ENCODE measurements at places on chromosomes 4 and X.
A peak's percentile ranks its signal among the peaks of the same experiment; 100 is the strongest.

DNA sequence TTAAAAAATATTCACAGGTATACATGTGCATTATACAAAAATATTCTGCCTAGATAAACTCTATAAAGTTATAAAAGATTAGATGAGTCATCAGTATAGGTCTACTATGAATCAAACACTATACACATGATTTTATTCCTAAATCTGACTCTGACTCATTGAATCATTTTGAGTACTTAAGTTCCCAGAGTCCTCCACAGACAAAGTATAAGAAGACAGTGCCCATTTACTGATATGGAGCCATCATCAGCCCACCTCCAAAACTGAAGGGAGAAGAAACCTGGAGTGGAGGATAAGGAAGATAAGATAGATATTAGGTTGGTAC, 28.7 kb upstream of the ANTXR2 start:
- DNase-seq = no peak

GRCh38 chr4:159205466-159205865, 102.6 kb downstream of the RAPGEF2 start:
- no peak for DNase-seq

- DNase-seq = no peak
Measured at GRCh38 chr4:108396900-108397497, 223.4 kb upstream of the RPL34 start.

DNA sequence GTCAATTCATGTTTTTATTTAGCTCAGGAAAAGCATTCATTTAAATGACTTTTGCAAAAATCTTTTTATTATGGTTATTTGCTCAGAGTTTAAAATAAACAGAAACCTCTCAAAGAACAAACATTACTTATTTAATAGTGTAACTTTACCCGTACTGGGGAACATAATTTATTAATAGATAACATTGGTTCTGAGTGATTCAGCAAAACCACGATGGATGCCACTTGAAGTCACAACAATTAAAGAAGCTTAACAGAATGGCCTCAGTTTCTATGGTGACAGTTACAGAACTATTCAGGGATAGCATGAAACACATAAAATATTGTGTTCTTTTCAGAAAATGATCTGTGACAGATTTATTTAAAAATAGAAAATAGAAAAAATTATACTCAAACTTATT, 368.7 kb downstream of the CCSER1 start:
- DNase-seq = peak; percentile 12

GRCh38 chrX:24204331-24204730, 54.8 kb downstream of the ZFX start:
- no peak for DNase-seq

- DNase-seq = no peak
Measured at GRCh38 chr4:6749340-6750171, 33.0 kb upstream of the KIAA0232 start.

DNA sequence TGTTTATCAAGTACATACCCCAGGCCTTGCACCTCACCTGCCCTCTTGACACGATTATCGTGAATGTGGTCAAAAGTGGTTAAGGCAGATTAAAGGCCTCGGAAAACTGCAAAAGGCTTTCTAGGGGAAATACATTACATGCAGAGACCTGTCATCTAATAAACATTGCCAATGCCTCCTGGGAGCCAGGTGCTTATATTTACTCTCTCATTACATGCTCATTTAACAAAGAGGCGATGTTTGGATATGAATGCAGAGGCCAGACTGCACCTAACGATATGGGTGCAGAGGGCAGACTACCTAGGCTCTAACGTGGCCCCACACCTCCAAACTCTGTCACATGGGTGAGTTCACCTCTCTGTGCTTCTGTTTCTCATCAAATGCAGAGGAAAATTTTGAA, 14.5 kb downstream of the CRMP1 start:
- no peak for DNase-seq

GRCh38 chr4:63233671-63234070, 1175.6 kb downstream of the TECRL start:
- no peak for DNase-seq

DNA sequence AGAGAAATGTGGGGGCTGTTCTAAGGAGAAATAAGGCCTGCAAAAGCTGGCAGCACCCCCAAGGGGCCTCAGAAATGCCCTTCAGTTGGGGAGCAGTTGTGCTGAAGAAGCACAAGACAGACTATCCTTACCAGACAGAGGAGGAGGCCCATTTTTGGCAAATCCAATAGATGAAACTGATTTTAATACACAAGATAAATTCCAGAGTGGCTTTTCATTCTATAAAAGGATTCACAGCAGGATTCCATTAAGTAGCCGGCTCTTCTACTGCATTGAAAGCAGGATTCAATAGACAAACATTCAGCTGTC, 8.1 kb downstream of the SEPTIN6 start:
- DNase-seq = no peak

DNA sequence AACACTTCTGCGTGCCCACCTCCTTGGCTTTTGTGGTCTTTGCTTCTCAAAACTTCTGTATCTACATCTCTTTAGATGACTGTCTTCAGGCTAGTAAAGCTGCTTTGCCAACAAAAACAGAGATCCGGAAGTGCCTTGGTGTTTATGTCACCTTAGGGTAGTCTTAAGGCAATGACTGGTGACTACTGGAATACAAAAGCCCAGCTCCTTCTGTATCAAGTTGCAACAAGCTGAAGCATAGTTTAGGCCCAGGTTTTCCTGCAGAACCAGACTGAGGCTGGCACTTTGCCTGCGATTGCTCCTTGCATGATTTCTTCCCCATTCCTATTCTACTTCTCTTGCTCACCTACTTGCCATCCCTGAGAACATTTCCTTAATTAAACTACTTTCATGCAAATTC, 333.8 kb downstream of the DMD start:
- DNase-seq = no peak

DNA sequence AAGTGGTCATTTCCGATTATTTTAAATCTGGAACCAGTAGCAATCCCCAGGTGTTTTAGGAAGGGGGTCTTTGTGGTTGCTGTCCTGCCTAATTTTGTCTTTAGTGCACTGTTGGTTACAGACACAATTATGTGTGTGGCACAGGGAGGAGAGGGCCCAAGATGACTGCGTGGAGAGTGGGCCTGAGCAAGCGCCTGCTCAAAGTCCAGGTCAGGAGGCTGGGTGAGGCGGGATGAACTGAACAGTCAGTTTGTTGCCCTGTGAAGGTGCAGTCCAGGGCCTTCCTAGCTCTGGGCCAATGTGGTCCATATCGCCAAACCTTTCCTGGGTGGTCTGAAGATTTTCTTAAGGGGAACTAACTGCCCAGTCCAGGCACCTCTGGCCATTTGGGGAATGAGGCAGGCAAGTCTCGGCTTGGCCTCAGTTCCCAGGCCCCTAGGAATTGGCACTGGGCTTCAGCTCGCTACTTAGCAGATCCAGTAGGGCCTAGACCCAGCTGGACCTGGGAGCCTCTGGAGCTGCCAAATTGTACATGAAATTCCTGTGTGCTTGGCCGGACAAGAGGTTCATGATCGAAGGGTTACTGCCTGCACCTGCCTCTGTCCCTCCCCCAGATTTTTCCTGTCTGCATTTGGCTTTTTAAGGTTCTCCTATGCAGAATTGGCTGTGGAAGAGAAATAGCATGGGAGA, 47.6 kb downstream of the ANAPC4 start:
- DNase-seq = no peak
